ENCODE measurements at places on chromosomes 3 and 15. TPM values are rescaled to one million over a fixed set of nuclear protein-coding genes. Genes with fewer than 3 reads are reported as not detected.

DNA sequence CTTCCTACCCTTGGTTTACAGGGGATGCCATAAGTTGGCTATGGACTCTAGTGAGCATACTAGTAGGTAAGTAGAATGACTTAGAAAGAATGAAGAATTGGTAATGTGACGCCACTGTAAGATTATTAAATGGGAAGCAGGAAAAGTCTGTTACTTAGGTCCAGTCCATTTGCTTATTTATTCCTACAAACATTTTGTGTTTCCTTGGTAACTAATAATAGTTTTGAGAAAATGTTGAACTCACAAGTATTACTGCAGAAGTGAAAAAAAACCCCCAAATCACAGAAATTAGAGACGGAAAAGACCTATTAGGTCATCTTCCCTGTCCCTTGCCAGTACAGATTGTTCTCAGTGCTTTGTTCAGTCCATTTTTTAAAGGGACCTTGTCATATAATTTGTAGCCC lies 63.5 kb downstream of the CMSS1 start:
- DNase-seq: no peak

DNA sequence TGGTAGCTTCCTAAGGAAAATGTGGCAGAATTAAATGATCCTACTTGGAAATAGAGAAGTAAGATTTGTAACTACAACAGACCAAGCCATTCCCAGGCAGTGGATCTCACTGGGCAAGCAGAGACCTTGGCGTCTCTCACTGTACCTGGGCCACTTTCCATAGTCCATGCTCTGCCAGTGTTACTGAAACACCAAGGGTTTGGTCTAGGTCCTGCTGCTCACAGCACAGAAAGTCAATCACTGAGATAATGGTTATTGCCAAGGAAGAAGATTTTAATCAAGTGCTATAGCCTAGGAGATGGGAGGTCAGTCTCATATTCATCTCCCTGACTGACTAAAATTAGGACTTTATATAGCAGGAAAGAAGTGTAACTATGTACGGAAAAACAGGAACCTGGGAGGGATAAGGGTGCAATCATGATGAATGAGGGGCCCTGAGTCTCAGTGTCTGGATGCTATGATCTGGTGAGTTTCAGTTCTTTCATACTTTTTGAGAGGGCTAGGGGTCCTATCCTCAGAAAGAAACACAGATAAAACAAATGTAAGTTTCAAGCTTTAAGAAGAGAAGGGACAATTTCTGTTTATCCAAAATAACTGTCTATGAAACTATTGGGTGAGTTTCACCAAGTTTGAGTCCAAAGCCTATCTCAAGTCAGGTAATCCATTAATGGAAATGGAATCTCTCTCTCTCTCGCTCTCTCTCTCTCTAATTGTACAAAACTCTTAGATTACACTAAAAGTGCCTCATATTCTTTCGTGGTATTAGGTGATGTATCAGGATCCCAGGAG lies 20.6 kb downstream of the GPR15 start:
- no peak for DNase-seq

MAP6D1 gene
- total RNA-seq: 1.8 TPM

RTP3 gene
- total RNA-seq: not detected

DNA sequence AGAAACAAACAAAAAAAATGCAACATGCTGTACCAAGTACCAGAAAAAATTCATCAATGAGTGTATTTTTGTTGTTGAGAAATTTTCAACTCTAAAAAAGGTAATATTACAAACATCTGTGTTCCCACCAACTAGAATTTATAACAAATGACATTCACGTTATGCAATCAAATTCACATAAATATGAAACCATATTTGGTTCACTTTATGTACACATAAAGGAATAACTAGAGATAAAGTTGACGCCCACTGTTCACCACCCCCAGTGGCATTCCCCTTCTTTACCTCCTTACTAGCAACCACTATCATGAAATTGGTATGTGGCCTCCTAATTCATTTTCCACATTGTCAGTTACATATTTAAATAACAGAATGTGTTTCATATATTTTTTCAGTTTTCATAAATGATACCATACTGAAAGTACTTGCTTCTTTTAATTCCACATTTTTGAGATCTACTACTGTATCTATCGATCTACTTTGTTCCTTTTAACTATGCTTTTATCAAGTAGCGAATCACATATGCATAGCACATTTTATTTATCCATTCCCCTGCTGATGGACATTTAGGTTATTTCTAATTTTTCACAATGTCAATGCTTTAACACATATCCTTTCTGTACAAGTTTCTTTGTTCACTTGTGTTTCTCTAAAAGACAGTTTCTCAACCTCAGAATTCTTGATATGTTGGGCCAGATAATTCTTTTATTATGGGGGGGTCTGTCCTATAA lies 34.5 kb downstream of the TBC1D5 start:
- no peak for DNase-seq

ECE2 gene
- not detected for total RNA-seq

DNA sequence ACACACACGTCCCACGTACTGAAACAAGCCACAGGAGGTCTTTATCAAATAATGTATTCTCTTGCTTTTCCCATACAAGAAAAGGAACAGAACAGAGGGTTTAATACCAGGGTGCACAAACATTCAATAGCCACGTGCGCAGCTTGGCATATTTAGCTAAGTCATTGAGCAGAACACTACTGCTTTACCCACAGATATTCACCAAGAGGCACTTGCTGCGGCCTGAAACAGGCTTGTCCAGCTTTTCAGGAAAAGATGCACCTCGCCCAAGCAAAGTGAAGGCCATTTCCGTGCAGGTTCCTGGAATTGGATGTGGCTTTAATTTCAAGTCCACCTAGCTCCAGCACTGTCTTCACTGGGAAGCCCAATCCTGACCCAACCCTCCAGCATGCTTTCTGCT lies 17.6 kb downstream of the ZDHHC3 start:
- no peak for DNase-seq

- peak; percentile 29 for DNase-seq
Observed at GRCh38 chr15:71800835-71801745, 9.3 kb upstream of the NR2E3 start.

GRCh38 chr3:40427045-40427669 lies 30.0 kb upstream of the RPL14 start:
- DNase-seq: no peak

SST gene
- total RNA-seq: not detected

GOLIM4 gene
- total RNA-seq: 34.9 TPM

DNA sequence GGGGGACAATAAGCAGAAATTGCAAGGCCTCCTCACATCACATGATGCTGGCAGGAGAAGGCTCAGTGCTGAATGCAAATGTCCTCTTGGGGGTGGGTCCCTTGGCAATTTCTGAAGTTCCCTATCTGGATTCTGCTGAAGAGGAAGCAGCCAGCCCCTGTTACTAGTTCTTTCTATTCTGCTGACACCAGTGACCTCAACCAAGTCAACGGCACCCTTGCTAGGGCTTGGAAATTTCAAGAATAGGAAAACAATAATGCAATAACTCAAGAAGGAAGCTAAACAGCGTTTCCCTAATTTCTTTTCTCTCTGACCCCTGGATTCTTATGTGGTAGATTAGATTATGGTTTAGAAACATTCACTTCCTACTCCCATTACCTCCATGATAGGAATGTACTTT lies 46.2 kb upstream of the FOXP1 start:
- no peak for DNase-seq

TLR9 gene
- not detected for total RNA-seq

VIPR1 gene
- total RNA-seq: 16.3 TPM

GRCh38 chr15:35674873-35675781 lies 129.2 kb upstream of the DPH6 start:
- no peak for DNase-seq
